ENCODE measurements at places on chromosomes 11 and 22.

- DNase-seq, result no peak
Measured at GRCh38 chr11:117712530-117712929, 84.5 kb downstream of the DSCAML1 start.

GRCh38 chr11:76526878-76527277, 82.1 kb downstream of the EMSY start:
- no peak for DNase-seq

DNA sequence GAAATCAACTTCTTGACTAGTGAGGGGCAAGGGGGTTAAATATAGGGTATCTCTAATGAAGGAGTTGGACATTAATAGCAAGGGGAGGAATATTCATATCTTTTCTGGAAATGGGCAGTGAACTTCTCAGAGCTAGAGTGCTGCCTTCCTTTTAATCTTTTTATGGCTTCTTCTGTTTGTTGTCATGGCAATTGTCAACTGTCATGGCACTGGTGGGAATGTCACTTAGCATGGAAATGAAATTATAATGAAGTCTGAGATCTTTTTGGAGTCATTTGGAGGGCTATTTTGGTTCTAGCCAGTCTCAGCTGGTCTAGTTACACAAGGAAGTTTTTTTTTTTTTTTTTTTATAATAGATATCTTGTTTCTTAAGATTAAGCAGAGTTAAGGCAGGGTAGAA, 250.2 kb downstream of the AASDHPPT start:
- no peak for DNase-seq

DNA sequence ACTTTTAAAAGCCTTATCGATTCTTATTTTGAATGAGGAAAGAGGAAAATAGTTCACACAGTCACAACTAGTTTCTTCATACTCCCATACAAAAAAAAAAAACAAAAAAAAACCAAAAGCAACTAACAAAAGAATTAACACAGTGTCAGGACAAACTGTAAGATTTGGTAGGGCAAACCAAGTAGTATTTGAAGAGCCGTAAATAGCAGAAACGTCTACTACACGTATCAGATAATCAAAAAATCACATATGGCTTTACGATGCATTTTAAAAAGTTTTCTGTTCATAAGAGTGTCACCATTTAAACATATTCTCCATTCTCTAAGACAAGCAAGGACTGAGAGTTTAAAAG, 2.3 kb downstream of the PICALM start:
- no peak for DNase-seq

GRCh38 chr11:101862391-101863233, 52.2 kb upstream of the CEP126 start:
- no peak for DNase-seq

GRCh38 chr11:17407575-17407974, 19.1 kb upstream of the KCNJ11 start:
- no peak for DNase-seq

DNA sequence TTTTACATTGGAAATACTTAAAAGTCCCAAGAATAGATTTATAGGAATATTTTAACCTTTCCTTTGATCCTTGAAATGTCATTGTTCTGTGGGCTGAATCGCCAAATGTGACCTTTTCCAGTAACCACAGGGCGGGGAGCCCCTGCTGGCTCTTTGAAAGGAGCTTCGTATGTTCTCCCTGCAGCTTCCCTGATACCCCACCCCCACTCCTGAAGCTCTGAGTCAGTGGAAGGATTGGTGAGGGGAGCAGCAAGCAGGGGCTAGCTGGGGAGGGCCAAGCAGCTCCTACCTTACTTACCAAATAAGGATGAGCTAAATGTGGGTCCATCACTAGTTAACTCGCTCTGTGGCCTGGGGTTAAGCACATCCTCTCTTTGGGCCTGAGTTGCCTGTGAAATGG, 87.7 kb downstream of the CHST1 start:
- DNase-seq, result no peak

- no peak for DNase-seq
Measured at GRCh38 chr11:66042227-66042995, 6.5 kb downstream of the GAL3ST3 start.

DNA sequence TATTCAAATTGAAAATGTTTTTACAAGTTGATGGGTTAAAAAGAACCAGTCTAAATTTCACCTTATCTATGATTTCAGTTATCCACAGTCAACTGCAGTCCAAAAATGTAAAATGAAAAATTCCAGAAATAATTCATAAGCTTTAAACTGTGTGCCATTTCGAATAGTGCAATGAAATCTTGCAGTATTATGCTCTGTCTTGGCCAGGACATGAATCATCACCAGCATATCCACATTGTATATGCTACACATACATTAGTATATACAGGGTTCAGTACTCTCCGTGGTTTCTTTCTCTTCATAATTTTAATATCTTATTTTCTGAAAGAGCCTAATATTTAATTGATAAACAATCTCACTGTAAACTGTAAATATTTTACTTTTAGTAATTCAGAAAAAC, 45.9 kb downstream of the ARHGAP32 start:
- DNase-seq, result no peak

GRCh38 chr11:28086569-28086968, 21.4 kb downstream of the KIF18A start:
- DNase-seq, result no peak

DNA sequence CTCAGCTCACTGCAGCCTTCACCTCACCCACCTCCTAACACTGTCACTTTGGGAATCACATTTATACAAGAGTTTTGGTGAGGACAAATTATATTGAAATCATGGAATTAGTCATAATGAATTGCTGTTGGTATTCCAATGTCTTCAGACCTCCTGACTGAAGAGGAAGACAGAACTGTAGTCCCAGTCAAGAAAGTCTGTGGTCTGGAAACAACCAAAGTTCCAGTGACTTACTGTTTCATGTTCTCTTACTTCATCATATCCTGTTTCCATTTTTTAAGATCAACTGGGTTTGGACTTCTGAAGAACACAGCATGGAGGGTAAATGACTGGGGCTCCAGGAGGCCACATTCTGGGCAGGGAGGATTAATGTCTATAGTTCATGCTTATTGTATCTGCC, 43.0 kb upstream of the HIPK3 start:
- DNase-seq, result no peak

DNA sequence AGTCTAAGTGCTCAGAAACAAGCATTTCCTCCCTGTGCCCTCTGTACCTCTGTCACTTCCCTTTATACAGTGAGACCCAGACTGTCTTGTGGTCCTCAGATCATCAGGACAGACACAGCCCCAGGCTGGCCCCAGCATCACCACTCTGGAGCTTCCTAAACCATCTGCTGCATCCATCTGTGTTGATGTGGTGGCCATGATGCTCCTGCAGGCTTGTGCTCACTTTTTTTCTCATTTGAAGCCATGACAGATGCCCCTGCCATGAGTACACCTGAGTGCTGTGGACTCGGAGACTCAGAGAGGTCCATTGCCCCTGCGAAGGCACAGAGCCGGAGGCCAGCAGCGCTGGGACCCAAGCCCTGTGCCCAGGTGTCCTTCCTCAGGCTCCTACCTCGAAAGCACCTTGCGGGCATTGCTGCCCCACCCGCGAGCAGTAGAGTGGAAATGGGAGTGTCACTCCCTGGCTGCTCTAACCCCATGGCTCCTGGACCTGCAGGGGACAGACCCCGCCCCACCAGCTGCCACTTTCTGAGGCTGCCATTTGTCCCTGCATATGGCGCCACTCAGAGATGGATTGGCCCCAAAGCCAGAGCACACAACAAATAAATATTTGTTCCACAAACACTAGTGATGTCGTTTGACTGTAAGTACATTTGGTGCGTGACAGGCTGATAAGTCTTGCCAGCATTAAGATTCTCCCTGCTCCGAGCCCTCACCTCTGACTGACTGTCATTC, 593.5 kb downstream of the TBC1D22A start:
- DNase-seq, result no peak

DNA sequence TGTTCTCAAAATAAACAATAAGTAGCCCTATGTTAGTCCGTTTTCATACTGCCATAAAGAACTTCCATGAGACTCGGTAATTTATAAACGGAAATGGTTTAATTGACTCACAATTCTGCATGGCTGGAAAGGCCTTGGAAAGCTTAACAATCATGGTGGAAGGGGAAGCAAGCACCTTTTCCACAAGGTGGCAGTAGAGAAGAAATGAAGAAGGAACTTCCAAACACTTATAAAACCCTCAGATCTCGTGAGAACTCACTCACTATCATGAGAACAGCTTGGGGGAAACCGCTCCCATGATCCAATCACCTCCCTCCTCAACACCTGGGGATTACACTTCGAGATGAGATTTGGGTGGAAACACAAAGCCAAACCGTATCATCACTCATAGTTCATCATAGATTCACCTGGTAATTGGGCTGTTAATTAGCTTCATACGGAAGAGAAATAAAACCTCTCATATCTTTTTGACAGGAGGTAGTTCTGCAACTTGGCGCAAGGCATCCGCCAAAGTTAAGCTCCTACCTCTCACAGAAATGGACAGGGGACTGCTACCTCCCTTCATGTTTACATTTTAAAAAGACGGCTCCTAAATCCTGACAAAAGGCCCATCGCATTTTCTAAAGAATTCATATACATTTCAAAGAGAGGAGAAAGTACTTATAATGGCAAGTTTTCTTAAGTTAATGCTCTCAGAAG, 49.0 kb downstream of the MUC15 start:
- no peak for DNase-seq

DNA sequence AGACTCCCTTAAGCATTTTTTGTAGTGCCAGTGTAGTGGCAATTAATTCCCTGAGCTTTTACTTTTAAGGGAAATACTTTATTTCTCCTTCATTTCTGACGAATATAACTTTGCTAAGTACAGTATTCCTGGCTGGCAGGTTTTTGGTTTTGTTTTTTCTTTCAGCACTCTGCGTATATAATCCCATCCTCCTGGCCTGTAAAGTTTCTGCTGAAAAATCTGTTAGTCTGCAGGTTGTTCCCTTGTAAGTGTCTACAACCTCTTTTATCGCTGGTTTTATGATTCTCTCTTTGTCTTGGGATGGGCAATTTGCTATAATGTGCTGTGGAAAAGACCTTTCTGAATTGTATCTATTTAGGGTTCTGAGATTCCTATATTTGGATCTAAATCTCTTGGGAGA, 56.0 kb downstream of the KCNQ1OT1 start:
- DNase-seq, result no peak

DNA sequence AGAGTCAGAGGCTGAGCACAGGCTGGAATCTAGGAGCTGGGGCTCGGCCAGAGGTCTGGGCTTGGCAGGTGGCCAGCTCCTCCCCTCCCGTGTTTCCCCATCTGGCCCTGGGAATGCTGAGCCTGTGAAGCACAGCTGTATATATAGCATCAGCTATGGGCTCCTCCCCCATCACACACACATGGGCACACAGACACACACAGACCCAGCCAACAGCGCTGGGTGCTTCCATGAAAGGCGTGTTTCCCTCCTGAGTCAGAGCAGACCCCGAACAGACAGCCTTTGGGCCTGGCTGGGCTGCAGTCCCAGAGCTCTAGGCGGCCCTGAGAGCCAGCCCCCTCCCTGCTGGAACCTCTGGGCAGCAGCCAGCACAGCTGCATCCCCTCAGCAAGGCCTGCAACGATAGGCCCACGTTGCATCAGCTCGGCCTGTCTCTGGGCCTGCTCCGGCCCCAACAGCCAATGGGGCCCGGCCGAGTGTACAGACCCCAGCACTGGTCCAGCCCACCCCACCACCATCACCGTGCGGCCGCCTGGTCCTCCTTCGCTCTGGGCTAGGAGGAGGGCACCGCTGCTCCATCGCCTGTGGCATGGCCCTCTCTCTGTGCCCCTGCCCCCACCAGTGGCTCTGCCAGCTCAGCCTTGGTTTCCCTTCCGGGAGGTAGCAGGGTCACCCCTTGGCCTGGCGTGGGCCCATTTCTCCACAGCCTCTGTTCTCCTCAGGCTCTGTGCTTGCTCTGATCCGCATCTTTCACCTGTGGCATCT, 7.6 kb upstream of the SERPINH1 start:
- no peak for DNase-seq

GRCh38 chr22:21567456-21568346, at the start of gene UBE2L3:
UBE2L3 (plus strand) TSS chr22:21567714; CDS start chr22:21567745, 31 bp downstream.
- DNase-seq, result peak; percentile 68

DNA sequence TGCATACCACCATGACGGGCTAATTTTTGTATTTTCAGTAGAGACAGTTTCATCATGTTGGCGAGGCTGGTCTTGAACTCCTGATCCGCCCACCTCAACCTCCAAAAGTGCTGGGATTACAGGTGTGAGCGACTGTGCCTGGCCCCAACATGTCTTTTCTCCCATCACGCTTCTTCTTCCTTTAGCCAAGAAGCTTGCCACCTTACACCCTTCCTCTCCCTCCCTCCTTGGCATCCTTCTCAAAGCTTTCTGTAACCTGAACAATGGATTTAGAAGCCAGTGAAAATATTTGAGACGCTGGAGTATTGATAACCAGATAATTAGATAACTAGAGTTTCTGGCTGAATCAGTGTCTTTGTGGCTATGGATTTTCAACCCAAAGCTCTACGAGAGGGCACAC, 11.3 kb upstream of the NNMT start:
- no peak for DNase-seq

GRCh38 chr11:87368151-87368550, 330.4 kb downstream of the TMEM135 start:
- no peak for DNase-seq

GRCh38 chr22:40325315-40325714, 21.0 kb upstream of the ADSL start:
- peak; percentile 46 for DNase-seq

- DNase-seq, result peak; percentile 85
Measured at GRCh38 chr22:36853407-36854099, 7.3 kb upstream of the NCF4 start.

DNA sequence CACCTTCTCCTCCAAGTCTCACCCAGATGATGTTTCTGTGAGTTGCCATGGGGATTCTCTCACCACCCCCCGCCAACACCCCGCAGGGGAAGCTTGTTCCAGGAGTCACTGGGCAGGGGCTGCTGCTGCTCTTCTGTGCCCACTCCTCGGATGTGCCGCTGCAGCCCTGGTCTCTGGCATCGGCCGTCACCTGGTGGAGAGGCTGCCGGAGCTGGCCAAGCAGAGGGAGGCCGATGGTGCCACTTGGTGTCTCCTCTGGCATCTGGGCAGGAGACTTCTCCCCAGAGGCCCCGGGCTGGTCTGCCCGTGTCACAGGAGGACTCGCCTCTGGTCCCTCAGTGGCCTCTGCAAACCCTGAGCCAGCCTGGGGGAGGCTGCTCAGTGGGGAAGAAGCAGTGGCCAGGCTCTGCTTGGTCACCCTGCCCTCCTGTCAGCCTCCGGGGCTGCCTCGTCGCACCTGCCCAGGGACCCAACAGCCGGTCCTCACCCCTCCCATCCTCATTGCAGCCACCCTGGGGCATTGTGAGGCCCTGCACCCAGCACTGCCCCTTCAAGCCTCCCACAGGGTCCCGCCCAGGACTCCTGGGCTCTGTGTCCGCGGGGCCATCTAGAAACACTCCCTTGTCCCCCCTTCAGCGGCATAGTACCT, 424 bp upstream of the ADORA2A start:
- DNase-seq, result no peak
